ENCODE measurements at places on chromosomes 3 and 15.
A peak's percentile ranks its signal among the peaks of the same experiment; 100 is the strongest.

DNA sequence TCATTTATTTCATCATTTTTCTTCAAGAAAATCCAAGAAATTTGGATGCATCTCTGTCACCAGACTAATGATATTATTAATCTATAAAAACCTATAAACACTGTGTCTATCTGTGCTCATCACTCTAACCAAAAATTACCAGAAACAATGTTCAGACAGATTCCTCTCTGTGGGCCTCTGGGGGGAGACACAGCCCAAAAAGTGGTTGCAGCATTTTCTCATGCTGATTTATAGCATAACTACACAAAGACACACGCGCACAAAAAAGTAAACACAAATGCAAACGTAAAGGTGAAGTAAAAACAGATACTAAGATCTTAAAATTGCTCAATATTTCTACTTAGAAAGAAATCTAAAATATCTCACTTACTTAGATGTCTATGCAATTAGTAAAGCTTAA, 976.0 kb downstream of the GBE1 start:
- no peak for DNase-seq

- DNase-seq = no peak
Measured at GRCh38 chr15:92130244-92130643, 263.4 kb upstream of the ST8SIA2 start.

- no peak for DNase-seq
Measured at GRCh38 chr15:46251903-46252302, 617.1 kb downstream of the SQOR start.

DNA sequence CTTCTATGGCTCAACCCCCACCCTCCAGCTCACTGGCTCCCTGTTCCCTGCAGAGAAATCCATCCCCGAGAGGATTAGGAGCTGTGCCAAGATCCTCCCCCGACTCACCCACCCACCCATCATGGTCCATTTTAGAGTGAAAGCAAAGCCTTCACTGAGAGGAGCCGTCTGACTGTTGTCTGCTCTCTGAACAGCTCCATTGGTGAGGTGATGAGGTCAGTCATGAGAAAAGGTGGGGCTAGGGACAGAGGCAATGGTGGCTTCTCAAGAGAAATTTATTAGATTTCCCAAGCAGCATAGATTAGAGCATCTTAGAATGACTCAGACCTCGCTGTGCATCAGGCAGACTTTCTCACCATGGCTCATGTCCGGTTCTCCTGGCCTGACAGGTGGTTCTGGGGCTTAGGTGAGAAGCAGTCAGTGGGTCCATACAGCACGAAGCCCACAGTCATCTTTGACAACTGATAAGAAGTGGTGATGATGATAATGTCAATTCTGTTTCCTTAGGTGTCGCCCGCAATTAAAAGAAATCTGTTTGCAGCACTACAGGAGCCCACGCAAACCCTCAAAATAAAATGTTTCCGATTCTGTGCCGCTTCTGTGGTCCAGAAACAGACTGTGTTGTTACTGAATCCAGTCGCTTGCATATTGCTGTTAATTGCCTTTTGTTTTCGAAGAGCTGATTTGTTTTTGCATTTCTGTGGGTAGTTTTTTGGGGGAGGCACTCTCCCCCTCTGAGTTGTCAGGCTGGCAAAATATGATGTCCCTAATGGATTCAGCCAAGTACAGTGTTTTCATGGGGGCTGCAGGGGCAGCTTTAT, 24.8 kb upstream of the RHO start:
- no peak for DNase-seq

- no peak for DNase-seq
Measured at GRCh38 chr3:58621086-58621830, 44.1 kb upstream of the FAM107A start.

DNA sequence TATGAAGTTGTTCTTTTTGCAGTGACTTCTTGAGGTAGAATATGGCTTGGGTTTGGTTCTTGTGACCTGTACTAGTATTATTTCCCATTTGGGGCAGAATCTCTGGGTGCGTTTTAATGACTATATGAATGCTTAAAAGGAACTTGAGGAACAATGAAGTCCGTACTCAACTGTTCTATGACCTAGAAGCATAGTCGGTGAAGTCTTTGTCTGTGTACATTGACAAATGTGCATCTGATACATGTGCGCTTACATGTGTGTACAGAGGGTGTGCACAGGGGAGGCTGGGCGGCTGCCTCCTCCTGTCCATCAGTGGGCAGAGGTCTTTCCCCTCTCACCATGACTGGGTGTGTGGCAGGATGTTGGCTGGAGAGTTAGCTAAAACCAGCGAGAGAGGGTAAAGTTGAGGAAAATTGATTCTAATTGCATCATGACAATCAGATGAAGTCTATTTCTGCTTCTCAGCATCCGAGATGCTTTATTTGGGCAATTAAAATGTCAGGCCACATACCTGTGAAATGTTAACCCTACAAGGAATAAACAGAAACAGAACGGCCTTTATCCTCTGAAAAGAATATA, 1.0 kb upstream of the NR2F2 start:
- DNase-seq = no peak

GRCh38 chr15:68672781-68673205, 94.0 kb downstream of the CORO2B start:
- peak; percentile 26 for DNase-seq

DNA sequence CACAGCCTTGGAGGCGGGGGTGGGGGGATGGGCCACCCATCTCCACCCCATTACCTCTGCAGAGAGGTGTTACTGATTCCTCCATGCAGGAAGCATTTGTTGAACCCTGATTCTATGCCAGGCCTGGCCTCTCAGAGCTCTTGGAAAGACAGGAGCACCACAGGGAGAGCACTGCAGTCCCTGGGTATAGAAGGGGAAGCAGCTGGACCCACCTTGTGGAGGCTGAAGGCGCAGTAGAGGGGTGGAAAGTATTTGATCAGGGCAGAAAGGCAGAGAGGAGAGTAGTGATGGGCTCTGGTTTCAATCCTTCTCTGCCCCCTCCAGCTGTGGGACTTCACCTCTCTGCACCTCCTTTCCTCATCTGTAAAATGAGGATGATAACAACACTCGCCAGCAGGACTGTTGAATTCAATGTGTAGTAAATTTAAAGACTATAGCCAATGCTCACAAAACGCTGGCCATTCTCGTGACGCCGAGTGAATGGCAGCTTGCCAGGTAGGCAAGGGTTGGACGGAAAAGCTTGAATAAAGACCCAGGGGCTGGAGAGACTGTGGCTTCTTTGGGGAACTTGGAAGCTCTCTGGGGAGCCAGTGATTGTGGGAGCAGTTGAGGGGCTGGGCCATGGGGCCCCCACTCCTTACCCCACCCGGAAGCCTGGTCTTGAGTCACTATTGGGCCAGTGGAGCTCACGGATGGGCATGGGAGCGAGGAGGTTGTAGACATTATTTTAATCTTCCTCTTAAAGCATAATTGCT, 8.0 kb upstream of the CCDC33 start:
- no peak for DNase-seq

DNA sequence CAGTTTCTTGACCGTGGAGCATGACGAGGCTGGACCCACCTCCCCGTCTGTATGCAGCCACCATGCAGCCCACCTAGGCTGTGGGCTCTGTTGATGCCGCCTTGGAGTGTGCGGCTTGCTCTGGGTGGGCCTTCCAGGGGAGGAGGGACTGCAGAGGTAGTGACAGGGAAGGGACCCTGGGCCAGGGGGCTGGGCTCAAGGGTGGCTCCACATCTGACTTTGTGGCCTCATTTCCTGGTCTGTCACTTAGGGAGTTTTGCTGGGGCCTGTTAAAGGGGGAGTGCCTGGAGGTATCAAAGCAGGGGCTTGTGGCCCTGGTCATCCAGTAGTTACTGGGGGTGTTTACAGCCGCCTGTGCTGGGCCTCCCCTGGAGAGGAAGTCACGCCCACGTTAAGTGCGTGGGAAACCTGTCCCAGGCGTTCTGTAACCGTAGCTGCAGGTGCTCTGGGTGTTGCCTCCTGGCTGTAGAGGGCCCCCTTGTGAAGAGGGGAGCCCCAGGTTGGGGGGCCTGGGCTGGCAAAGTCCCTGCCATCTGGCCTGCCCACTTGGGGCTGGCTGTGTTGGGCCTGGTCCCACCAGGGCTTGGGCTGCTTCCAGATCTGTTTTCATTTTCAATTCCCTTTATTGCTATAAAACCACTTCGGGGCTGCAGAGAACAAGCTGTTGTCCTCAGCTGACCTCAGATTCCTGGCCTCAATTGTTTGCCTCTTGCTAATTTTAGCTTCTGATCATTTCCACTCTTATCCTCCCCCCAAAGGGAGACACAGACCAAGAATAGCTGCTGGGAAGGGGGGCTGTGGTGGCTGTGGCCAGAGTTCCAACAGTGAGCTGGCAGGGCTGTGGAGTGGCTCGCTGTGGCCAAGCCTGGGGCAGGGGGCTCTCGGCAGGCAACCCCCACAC, 26.5 kb downstream of the KLF13 start:
- DNase-seq = peak; percentile 93

GRCh38 chr3:49158103-49158709, 7.9 kb downstream of the CCDC71 start:
- DNase-seq = no peak

DNA sequence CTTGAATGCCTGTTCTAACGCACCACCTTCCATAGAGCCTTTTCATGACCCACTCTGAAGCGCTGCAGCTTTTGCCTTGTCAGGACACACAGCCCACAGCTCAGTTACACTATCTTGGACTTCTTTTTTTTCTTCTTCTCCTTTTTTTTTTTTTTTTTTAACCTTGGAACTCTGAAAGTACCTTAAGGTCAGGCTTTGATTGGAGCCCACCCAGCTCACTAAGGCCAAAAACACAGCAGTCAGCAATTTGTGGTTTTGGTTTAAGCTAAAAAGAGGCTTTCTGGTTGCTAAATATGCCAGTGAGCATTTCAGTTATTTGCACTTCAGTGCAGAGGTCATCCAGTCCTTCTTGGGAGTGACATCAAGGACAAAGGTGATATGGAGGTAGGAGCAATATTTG, 1.7 kb downstream of the SLC25A20 start:
- no peak for DNase-seq

- DNase-seq = no peak
Measured at GRCh38 chr15:68581725-68582124, 2.9 kb downstream of the CORO2B start.

- no peak for DNase-seq
Measured at GRCh38 chr3:12900885-12901411, 59.6 kb upstream of the RPL32 start.

DNA sequence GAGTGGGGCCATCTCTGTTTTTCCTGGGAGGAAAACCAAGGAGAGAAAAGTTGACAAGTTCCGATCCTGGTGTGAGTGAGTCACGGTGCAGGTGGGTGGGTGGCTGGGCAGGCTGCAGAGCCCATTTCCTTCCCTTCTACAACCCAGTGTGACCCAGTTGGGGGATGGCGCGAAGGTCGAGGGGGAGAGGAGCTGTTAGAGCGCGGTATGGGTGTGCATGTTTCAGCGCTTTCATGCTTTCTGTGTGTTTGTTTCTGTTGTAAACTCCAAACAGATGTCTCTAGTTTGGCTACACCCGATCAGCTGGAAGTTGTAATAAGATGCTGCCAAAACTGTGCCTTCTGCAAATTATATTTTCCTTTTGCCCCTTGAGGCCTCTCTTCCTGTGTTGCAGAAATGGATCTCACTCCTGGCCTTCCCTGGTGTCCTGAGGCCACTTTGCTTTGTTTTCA, 3.8 kb downstream of the FAM43A start:
- DNase-seq = peak; percentile 83

DNA sequence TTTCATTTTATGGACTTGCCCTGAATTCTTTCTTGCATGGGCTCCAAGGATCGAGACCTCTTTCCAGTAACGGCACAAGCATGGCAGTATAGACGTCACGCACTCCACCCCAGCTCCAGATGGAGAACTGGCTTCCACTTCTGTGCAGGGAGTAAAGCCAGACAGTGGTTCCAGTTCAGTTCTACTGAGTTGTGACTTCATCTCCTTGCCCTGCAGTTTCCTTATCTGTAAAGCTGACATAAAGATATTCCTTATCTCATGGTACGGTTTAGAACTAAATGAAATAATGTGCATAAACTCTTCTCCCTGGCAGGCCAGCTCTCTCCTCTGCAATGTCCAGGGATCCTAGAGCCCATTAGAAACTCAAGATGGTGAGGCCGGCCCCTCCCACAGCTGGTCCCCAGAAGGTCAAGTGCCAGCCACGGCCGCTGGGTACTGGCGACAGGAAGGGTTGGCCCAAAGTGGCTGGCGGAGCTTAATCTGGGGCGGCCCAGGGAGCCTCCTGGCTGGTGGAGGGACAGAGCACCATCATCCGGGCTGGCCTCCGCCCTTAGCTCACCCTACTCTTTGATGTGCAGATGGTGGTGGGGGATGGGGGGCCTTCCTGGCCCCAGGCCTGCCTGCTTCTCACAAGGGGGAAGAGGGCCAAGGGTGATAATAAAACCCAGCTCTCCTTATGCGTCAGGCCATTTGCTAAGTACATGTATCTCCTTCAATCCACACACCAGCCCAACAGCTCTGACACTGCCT, 7.2 kb downstream of the MESP2 start:
- no peak for DNase-seq

GRCh38 chr3:124860599-124860998, 26.6 kb downstream of the ITGB5 start:
- DNase-seq = peak; percentile 98

DNA sequence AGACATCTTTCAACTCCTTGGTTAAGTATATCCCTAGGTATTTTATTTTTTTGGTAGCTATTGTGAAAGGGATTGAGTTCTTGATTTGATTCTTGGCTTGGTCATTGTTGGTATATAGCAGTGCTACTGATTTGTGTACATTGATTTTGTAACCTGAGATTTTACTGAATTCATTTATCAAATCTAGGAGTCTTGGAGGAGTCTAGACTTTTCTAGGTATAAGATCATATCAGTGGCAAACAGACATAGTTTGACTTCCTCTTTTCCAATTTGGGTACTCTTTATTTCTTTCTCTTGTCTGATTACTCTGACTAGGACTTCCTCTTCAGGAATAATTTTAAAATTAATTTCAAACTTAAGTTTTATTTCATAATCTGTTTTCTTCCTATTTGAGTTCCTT, 125.2 kb downstream of the OCA2 start:
- DNase-seq = no peak

DNA sequence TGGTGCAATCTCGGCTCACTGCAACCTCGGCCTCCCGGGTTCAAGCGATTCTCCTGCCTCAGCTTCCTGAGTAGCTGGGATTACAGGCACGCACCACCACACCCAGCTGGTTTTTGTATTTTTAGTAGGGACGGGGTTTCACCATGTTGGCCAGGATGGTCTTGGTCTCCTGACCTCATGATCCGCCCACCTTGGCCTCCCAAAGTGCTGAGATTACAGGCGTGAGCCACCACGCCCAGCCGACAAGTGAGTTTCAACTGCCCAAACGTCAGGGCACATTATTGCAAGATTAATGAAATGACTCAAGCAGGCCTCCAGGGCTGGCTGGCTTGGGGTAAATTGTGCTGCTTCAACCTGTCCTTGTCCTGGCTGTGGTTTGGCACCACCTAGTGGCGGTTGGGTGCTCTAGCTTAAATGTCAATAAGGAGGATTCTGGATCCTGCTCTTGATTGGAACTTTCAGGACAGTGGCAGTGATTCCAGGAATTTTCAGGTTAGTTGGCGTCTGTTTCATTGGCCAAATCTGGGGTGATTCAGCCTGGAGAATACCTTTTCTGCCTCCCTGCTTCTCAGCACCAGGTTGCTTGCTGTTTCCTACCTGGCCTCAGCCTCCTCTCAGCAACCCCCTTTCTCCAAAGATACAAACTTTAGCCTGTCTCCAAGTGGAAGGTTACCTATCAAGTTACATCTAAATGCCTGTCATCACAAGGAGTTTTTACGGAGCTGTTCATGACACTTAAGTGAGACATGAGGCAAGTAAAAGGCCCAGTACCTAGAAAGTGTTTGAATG, 32.4 kb upstream of the SACM1L start:
- peak; percentile 95 for DNase-seq

GRCh38 chr3:65094723-65095122, 406.9 kb upstream of the ADAMTS9 start:
- DNase-seq = peak; percentile 1
